ENCODE measurements at places on chromosomes 2 and 18.

- DNase-seq: no peak
These were observed 66.1 kb upstream of the DTNA start for GRCh38 chr18:34643989-34644388.

DNA sequence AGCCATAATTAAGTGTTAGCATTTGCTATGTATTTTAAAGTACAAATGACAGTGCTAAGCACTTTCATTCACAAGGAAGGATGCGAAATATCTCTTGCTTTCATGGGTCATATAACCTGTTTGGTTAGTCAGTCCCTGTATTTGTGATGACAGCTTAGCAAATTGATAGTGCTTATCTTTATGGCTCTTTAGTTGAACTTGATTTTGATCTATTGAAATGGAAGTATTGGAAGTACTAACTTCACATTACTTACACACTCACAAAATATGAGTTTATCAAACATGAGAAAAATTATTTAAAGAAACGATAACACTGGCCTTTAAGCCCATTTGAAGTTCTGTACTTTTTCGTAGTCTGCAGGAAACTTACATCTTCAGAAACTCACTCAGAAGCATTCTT lies 97.4 kb upstream of the NEUROD1 start:
- DNase-seq: no peak

- no peak for DNase-seq
These were observed 17.9 kb downstream of the NRXN1 start for GRCh38 chr2:51013933-51014526.

DNA sequence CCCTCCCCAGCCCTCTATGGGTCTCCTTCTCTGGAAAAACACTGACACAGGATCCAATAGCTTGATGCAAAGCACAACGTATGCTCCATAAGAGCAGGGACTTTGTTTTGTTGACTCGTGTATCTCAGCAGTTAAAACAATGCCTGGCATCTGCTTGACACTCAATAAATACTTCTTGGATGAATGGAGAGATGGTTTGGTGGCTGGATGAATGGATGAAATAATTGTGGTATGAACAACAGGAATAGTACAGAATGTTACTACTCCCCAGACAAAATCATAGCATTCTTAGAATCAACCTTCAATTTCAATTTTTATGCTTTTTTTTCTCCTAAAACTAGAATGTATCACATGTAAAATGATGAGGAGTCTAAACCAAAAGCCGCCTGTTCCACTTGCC lies 57.4 kb downstream of the KCNE4 start:
- no peak for DNase-seq

DNA sequence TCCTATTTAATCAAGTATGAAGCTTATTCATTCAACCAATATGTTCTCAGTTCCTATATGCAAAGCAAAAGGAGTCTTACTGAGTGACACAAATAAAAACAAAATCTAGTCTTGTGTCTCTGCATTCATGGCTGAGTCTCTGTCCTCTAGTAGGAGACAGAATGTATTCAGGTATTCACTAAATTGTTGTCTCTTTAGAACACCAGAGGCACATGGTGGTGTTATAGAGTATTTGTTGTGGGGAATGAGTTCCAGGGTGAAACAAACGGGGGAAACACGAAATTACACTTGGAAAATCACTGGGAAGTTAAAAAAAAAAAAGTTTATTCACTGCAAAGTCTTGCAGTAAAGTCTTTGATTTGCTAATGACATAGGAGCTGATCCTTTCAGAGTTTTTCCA lies 131.7 kb upstream of the FSHR start:
- no peak for DNase-seq

DNA sequence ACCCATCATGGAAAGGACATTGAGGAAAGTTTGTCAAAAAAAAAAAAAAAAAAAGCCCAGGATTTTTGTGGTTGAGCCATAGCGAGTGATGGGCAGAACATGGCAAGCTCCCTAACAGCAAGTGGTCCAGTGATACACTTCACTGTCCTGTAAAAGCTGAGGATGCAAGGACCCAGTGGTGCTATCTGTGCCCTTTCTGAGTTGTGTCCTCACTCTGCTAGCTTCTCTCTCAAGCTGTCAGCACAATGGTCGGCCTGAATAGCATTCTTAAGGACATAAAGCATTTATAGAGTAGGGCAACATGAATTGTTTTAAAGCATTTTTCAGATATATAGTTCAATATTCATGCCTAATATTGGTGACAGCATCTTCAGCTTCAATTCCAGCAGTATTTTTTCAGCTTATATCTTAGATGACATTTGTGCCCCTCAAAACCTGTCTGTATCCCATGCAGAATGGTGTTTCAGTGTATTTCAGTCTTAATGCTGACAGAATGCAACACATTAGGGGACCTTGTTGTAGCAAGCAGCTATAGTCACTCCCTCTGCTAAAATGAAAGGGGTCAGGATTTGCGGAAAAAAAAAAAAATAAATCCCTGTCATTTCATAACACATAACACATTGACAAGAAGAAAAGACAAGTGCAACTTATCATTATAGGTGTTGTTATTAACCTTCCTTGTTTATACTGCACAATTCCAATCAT lies 496.7 kb downstream of the THSD7B start:
- DNase-seq: no peak

GRCh38 chr2:43458014-43458628 lies 137.7 kb downstream of the THADA start:
- no peak for DNase-seq

GRCh38 chr18:75374466-75374865 lies 53.0 kb downstream of the SMIM21 start:
- no peak for DNase-seq

GRCh38 chr18:56799756-56800155 lies 148.6 kb downstream of the WDR7 start:
- DNase-seq: no peak

GRCh38 chr2:129957891-129958290 lies 21.6 kb upstream of the RAB6C start:
- DNase-seq: no peak

DNA sequence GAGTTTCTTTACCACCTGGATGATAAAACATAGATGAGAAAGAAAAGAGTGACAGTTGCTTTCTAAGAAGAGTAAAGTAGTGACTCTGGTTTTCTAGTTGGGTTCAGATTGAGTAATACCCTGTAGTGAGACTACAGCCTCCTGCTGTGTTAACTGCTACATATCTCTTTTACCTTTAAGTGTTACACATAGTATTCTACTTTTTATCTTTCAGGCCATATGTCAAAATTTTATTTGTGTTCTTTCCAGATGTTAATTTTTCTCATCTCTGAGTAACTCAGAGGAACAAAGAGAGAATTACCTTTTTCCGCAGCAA lies 348.2 kb downstream of the CTNNA2 start:
- DNase-seq: no peak

GRCh38 chr2:134367213-134367612 lies 113.3 kb downstream of the MGAT5 start:
- DNase-seq: no peak

- no peak for DNase-seq
These were observed 69.0 kb downstream of the TXNL1 start for GRCh38 chr18:56569416-56569815.

GRCh38 chr2:161245671-161246070 lies 62.6 kb upstream of the PSMD14 start:
- no peak for DNase-seq

GRCh38 chr2:208306291-208306690 lies 40.2 kb downstream of the PIKFYVE start:
- DNase-seq: no peak

GRCh38 chr2:202116691-202117090 lies 43.6 kb downstream of the KIAA2012 start:
- no peak for DNase-seq

GRCh38 chr2:36255863-36256262 lies 99.7 kb upstream of the CRIM1 start:
- no peak for DNase-seq

GRCh38 chr2:46984642-46985476 lies 69.3 kb upstream of the MCFD2 start:
- no peak for DNase-seq

- no peak for DNase-seq
These were observed 19.6 kb upstream of the DNAH7 start for GRCh38 chr2:196088203-196088602.

- DNase-seq: no peak
These were observed 68.1 kb upstream of the STK39 start for GRCh38 chr2:168315331-168316072.

DNA sequence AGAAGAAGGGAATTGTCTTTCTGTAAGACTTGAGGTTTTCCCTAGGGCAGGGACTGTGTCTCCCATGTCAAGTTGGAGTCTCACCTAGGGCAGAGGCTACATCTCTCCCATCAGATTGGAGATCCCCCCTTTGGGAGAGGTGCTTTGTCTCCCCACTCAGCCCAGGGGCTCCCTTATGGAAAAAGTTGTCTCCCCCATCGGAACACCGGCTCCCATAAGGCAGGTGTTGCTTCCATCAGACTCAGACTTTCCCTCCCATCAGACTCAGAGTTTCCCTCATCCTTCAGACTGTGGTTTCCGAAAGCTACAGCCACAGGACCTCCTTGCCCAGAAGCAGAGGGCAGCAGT lies 5.8 kb downstream of the ANKRD53 start:
- no peak for DNase-seq

GRCh38 chr2:138271467-138271866 lies 230.1 kb upstream of the SPOPL start:
- DNase-seq: no peak

GRCh38 chr2:54455563-54456361 lies at the start of gene SPTBN1:
SPTBN1 (plus strand) TSS chr2:54456327; CDS start chr2:54526419, 70,092 bp downstream.
- peak; percentile 30 for DNase-seq

DNA sequence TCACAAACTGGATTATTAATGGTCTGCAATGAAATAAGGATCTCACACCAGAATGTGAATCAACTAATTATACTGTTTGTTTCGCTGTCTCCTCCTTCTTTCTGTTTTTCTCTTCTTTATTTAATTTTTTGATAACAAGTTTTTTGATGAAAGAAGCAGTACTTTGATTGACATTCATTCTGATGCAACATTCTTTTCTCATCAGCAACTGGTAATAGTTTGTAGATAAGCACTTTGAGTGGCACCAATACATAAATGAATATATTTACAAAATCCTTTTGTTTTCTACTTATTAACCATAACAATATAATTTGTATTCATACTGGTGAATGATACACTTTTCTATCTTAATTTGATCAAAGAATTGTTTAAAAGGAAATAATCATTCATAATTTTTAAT lies 115.3 kb upstream of the FAM117B start:
- DNase-seq: no peak

- no peak for DNase-seq
These were observed 4.8 kb upstream of the RNF138 start for GRCh38 chr18:32086881-32087280.

GRCh38 chr2:71680925-71681324 lies 227.6 kb downstream of the DYSF start:
- no peak for DNase-seq

DNA sequence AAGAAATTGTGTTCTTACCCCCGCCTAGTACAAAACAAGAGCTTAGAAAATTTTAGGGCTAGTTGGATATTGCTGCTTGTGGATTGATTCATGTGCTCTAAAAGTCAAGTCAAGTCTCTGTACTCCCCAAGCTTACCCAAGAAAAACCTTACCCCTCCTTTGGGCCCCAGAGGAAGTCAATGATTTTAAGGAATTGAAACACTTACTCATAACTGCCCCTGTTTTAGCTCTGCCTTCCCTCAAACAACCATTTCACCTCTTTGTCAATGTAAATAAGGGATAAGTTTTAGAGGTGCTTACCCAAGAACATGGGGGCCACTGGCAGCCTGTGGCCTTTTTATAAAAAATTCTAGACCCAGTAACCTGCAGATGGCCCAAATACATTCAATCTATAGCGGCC lies 136.6 kb upstream of the RMP24 start:
- no peak for DNase-seq

GRCh38 chr2:205408696-205409095 lies 273.6 kb upstream of the NRP2 start:
- DNase-seq: no peak

GRCh38 chr2:234178330-234179030 lies 128.0 kb downstream of the SPP2 start:
- no peak for DNase-seq

DNA sequence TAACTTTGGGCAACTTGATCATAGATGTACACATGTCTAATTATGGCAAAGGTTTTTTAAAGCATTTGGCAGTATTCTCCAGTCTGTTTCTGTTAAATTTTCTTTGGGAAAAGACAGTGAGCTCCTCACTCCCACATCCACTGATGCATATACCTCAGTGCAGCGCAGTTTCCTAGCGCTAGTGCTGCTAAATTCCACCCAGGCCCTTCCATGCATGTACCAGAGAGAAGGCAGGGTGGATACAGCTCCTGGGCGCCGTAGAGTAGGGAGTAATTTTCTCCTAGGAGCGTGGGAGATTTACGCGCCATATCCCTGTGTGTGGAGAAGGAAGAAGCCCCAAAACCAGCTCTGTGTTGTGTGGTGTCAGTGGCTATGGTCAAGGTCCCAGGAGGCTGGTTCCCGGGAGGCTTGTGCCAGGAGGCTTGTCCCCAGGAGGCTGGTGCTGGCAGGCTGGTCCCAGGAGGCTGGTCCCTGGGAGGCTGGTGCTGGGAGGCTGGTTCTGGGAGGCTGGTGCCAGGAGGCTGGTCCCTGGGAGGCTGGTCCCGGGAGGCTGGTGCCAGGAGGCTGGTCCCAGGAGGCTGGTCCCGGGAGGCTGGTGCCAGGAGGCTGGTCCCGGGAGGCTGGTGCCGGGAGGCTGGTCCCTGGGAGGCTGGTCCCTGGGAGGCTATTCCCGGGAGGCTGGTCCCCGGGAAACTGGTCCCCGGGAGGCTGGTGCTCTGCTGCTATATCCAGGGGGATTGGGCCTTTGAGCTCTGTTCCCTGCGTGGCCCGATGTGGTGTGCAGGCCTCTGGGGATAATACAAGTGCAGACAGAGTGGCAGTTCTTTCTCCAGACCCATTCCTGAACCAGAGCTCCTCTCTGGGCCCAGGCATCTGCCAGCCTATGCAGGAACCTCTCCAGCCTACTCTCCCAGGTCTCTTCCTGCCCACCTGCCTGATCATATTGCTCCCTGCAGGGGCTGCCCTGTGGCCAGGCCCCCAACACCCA lies 161.2 kb downstream of the SEPTIN10 start:
- DNase-seq: no peak

- DNase-seq: no peak
These were observed 4.0 kb upstream of the WNT10A start for GRCh38 chr2:218876562-218877219.

GRCh38 chr2:107338571-107338970 lies 452.6 kb upstream of the ST6GAL2 start:
- DNase-seq: no peak

DNA sequence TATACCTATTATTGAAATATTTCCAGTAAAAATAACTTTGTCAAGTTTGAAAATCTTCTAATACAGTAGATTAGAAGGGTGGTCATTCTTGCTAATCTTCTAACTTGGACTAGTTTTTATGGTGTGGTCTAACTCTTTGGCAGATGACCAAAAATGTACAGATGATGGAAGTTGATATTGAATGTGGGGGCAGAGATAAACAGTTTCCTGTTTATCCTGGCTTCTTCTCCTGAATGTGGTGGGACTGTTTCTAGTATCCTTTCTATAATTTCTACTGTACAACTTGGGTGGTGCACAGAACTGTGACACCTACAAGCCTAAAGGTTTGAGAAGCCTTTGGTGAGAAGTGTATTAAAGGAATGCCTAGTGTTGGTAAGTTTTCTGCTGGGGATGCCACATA lies 178.7 kb downstream of the PDE11A start:
- DNase-seq: no peak
